Vagina (tissue), 2 donors: ENCODE measurements at places on chromosomes 4 and X.

- no peaks in the 10 kb centered on the region for H3K4me1 ChIP-seq
- no peak overlapping the region for H3K4me3 ChIP-seq
- H3K27ac ChIP-seq = no peak overlapping the region
- no peak for DNase-seq
- no peaks in the 10 kb centered on the region for H3K27me3 ChIP-seq
Measured at GRCh38 chrX:2430265-2430825, 70.4 kb downstream of the DHRSX start.

- H3K36me3 ChIP-seq = no peaks in the 10 kb centered on the region
- H3K4me3 ChIP-seq = no peak overlapping the region
- DNase-seq = no peak
- no peaks in the 10 kb centered on the region for H3K27me3 ChIP-seq
Measured at GRCh38 chr4:16125571-16126445, 42.0 kb upstream of the PROM1 start.

DNA sequence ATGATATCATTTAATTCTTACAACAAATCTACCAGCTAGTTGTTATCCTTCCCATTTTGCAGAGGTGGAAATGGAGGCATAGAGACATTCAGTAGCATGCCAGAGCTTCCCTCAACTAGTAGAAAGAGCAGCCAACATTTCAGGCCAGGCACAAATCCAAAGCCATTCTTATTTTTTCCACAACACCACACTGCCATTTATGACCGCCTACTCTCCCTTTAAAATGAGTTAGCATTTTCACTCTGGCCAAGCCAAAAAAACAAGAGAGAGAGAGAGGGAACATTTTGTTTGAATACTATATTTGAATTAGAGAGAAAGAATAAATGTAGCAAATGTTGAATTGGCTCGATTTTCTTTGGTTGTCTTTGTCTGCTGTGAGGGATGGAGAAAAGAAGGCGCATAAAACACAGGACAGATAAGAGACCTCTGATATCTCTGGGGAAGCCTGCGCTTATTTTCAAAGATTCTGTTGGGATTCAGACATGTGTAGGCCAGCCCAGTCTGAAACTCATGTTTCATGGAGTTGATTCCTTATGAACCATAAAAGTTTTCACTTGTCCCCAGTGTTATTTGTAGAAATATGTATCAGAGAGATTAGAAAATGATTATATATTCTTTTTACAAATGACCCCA lies 265.7 kb downstream of the RAB28 start:
- no peak overlapping the region for H3K4me3 ChIP-seq
- no peak overlapping the region for H3K27ac ChIP-seq
- H3K36me3 ChIP-seq = no peaks in the 10 kb centered on the region
- DNase-seq = no peak
- H3K4me1 ChIP-seq = peaks cover 14% of the 10 kb centered on the region

GRCh38 chr4:147423229-147423628 lies 57.7 kb upstream of the EDNRA start:
- no peak overlapping the region for H3K4me3 ChIP-seq
- DNase-seq = no peak
- no peaks in the 10 kb centered on the region for H3K36me3 ChIP-seq
- no peaks in the 10 kb centered on the region for H3K4me1 ChIP-seq
- no peaks in the 10 kb centered on the region for H3K27me3 ChIP-seq
- H3K27ac ChIP-seq = no peak overlapping the region

DNA sequence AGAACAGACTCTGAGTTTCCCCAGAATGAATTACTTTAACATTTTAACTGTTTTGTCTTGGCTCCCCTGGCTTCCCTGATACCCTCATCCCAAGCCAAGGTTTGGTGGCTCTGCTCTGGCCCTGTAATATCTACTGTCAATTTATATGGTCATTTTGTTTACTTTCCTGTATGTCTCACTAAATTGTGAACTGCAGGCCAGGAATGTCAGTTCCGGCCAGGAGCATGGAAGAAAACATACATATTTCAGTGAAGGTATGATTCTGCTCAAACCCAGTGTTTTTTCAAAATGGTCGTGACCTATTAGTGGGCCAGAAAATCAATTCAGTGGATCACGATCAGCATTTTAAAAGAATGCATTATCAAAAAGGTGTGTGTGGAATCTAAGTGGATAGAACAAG lies 1.2 kb downstream of the RPGR start:
- no peaks in the 10 kb centered on the region for H3K36me3 ChIP-seq
- H3K27me3 ChIP-seq = no peaks in the 10 kb centered on the region
- DNase-seq = no peak
- H3K4me3 ChIP-seq = no peak overlapping the region
- peak overlapping the region; percentile 62 for H3K27ac ChIP-seq

DNA sequence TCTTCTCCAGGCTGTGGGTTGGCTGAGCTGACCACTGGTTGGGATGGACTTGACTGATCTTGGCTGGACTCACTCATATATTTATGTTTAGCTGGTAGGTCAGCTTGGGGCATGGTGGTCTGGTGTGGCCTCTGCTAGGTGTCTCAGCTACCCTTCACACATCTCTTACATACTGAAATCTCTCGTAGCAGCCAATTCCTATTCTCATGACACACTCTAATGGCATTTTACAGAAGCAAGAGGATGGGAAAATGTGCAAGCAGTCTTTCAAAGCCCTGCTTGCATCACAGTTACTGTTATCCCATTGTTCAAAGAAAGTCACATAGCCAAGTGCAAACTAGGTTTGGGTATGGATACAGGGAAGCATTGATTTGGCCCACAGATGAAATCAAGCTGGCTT lies 55.5 kb upstream of the PCDH18 start:
- H3K4me1 ChIP-seq = no peaks in the 10 kb centered on the region
- no peak for DNase-seq
- H3K4me3 ChIP-seq = no peak overlapping the region
- no peaks in the 10 kb centered on the region for H3K36me3 ChIP-seq
- H3K27ac ChIP-seq = no peak overlapping the region

- no peak overlapping the region for H3K4me3 ChIP-seq
- H3K4me1 ChIP-seq = no peaks in the 10 kb centered on the region
- DNase-seq = no peak
- H3K36me3 ChIP-seq = no peaks in the 10 kb centered on the region
- H3K27me3 ChIP-seq = no peaks in the 10 kb centered on the region
- no peak overlapping the region for H3K27ac ChIP-seq
Measured at GRCh38 chr4:108473163-108473720, 147.1 kb upstream of the RPL34 start.

DNA sequence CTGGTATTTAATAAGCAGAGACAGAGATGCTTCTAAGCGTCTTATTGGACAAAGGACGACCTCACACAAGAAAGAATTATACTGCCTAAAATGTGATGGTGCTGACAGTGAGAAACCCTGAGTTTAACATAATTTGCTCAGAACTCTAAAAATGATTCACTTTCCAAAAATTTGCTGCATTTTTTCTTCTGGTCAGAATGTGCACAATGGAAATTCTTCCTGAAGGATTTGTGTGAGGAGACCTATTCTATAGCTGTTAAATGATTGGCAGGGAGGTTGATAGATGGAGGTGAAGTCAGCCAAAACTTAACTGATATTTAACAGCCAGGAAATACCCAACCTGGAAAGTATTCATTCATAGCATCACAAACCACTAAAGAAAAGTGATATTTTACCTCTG lies 1.7 kb downstream of the MAGEC3 start:
- H3K4me1 ChIP-seq = no peaks in the 10 kb centered on the region
- no peak for DNase-seq
- H3K4me3 ChIP-seq = no peak overlapping the region
- H3K27me3 ChIP-seq = no peaks in the 10 kb centered on the region

DNA sequence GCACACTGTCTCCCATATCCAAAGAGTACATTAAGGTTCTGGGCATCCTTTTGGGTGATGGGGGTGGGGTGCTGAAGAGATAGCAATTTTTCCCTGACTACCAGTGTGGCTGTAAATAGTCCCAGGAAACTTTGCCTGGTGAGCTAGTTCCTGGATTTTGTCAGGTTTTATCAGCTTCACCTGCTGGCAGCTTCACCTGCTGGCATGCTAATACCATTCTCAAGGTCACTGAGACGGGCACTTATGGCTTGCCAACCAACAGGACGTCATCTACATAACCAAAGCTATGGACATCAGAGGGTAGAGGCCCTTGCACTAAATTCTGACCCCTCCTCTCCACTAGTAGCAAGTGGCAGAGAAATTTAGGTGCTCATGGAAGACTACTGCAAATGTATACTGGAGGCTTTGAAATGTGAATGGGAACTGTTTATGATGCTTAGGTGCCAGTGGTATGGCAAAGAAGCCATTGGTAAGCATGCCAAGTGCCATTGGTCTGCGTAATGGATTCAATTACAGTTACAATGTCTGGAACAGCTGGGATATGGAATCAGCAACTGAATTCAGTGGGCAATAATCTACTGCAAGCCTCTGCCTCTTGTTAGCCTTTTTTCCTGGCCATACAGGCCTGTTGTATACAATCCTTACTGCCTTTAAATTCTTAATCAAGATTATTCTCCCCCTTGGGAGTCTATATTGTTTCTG lies 71.6 kb upstream of the SH3RF1 start:
- H3K27me3 ChIP-seq = no peaks in the 10 kb centered on the region
- no peaks in the 10 kb centered on the region for H3K4me1 ChIP-seq
